ENCODE measurements at places on chromosomes 5 and 9.

- no peak for DNase-seq
These were observed 77.2 kb downstream of the MRPS30 start for GRCh38 chr5:44885903-44886302.

DNA sequence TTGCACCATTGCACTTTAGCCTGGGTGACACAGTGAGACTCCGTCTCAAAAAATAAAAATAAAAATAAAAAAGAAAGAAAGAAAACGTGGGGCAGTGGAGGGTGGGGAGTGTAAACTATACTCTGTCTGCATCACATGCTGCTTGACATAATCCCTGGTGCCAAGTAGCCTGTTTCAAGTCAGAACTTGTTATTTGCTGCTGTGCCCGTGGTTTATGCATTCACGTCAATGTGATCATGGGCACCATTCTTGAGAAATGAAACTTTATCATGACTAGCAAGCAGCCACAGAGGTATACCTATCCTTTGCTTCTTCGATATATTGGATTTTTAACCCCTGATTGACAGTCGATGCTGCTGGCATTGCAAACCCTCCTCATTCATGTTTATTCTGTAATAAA lies 4.1 kb upstream of the SMU1 start:
- no peak for DNase-seq

GRCh38 chr9:87276851-87277261 lies 220.8 kb upstream of the DAPK1 start:
- no peak for DNase-seq

DNA sequence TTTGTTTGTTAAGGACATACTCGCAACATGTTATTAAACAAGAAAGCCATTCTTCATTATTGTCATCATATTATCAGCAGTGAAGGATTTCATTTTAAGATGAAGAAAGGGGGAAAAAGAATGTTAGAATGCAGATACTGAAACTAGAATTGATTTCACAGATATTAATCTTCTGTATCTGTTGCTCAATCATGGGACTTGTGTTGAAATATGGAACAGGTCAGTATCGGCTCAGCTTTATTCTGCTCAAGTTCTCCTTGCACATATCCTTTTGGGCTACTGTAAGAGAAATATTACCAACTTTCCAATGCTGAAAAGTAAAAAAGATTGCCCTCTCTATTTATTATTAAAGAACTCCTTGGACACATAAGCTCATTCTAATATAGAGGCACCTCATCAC lies 13.8 kb upstream of the ANXA1 start:
- no peak for DNase-seq

- DNase-seq: no peak
These were observed 8.1 kb downstream of the ARRDC3 start for GRCh38 chr5:91374893-91375520.

DNA sequence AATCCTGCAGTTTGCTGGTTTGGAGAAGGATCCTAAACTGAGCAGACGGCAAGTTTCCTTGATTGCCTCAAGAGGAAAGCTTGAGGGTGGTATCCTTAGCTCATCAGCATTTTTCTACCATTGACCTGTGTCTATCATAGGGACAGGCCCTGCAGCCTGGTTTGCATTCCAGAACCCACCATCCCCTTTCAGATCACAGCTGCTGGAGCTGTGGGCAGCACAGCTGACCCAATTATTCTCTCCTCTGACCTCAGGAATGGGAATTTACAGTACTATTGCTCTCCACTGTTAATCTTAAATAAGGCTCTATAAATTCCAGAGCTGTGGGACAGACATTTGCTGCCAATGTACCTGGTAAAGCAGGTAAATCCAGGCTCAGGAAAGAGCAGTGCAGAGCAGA lies 163.0 kb downstream of the SPOCK1 start:
- DNase-seq: no peak

- DNase-seq: no peak
These were observed 277.1 kb downstream of the PDE4D start for GRCh38 chr5:59616413-59616812.

Measured in left ventricle myocardium superior (tissue), 1 donor.